ENCODE measurements at places on chromosomes 7 and 10. TPM values are rescaled to one million over a fixed set of nuclear protein-coding genes. Genes with fewer than 3 reads are reported as not detected.

LRIT1 gene
- not detected for total RNA-seq

MYH16 gene
- not detected for total RNA-seq

COL26A1 gene
- total RNA-seq = 0.05 TPM

CARD11 gene
- 87.6 TPM for total RNA-seq

CLIP2 gene
- total RNA-seq = 2.5 TPM

LIPJ gene
- total RNA-seq = not detected

SLC13A1 gene
- total RNA-seq = not detected

TYW1B gene
- total RNA-seq = 2.3 TPM

GET4 gene
- total RNA-seq = 55.3 TPM

TMEM184A gene
- 0.15 TPM for total RNA-seq

GIMAP2 gene
- 19.8 TPM for total RNA-seq

CFAP58 gene
- total RNA-seq = not detected

All from activated T-cell treated with anti-CD3 and anti-CD28 coated beads, Interleukin-2, amount 50 U/mL, for 4 hours (primary cell).